ENCODE measurements at places on chromosomes 1 and 21.

DNA sequence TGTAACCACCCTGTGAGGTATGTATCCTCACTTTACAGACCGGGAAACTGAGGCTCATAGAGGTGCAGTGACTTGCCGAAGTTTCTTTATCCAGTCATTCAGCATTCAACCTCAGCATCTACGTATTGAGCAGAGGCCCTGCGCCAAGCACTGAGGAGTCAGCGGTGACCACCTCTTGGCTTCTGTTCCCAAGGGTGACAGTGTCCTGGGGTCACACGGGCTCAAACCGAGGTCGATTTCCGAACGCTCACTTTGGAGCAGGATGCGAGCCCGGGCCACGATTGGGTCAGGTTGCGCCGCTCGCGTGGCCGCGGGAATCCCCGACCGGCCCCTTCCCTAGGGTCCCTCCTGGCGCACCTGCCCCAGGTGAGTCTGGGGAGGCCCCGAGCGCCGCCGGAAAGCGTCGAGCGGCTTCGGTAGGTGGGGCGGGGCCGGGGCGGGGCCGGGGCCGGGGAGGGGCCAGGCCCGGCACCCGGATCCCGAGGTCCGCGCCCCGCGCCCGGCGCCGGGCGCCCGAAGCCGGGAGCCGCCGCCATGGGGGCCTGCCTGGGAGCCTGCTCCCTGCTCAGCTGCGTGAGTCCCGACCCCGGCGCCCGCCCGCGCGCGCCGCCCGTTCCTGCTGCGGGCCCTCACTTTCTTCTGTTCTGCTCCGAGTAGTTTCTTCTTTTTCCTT is at the start of gene SERINC2:
SERINC2 (plus strand) TSS at position 482 of the 673 bp plus-strand sequence; CDS start at position 535, 53 bp downstream.
- DNase-seq: peak; percentile 52

GRCh38 chr1:10671622-10672342 is 124.7 kb downstream of the CASZ1 start:
- DNase-seq: no peak

DNA sequence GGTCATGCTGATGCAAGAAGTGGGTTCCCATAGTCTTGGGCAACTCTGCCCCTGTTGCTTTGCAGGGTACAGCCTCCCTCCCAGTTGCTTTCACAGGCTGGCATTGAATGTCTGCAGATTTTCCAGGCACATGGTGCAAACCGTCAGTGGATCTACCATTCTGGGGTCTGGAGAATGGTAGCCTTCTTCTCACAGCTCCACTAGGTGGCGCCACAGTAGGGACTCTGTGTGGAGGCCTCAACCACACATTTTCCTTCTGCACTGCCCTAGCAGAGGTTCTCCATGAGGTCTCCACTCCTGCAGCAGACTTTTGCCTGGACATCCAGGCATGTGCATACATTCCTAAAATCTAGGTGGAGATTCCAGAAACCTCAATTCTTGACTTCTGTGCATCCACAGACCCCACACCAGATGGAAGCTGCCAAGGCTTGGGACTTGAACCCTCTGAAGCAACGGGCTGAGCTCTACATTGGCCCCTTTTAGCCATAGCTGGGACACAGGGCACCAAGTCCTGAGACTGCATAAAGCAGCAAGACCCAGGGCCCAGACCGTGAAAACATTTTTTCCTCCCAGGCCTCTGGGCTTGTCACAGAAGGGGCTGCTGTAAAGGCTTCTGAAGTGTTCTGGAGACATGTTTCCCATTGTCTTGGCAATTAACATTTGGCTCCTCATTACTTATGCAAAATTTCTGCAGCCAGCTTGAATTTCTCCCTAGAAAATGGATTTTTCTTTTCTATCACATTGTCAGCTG is 466.2 kb upstream of the PBX1 start:
- no peak for DNase-seq

DNA sequence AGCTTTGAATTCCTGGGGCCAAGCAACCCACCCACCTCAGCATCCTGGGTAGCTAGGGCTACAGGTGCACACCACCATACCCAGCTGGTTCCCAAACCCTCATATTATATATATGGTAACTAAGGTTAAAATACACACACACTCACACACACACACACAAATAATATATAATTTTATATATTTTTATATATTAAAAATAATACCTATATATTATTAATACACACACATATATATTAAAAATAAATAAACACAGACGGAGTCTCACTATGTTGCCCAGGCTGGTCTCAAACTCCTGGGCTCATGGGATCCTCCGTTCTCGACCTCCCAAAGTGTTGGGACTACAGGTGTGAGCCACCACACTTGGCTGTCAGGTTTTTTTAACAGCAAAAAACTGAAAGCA is 31.9 kb downstream of the SCAF4 start:
- DNase-seq: no peak

DNA sequence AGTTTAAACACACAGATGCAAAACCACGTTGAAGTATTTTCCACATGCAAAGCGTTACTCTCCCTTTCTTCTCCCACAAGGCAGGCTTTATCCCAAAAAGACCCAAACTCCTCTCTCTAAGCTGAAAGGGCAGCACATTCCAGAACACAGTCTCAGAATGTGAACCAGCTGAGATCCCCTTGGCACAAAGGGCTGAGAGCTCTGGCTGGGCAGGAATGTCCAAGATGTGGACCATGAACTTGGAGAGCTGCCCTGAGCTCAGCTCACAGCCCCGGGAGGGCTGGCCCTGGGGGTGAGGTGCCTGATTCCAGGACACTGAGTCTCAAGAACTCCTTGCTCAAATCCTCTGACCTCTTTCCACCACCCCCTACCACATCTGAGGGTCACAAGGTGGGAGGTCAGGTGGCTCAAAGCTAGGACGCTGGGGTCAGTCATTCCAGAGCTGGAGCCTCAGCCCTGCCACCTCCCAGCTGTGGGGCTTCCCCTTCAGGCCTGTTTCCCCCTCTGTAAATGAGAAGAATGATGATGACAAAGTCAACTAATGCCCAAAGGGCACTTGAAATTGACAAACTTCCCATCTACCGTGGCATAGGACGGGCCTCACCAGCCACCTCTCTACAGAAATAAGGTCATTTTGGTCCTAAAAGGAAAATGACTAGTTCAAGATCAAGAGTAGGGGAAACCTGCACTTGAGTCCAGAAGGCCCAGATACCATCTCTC is 11.5 kb downstream of the ALDH4A1 start:
- no peak for DNase-seq

DNA sequence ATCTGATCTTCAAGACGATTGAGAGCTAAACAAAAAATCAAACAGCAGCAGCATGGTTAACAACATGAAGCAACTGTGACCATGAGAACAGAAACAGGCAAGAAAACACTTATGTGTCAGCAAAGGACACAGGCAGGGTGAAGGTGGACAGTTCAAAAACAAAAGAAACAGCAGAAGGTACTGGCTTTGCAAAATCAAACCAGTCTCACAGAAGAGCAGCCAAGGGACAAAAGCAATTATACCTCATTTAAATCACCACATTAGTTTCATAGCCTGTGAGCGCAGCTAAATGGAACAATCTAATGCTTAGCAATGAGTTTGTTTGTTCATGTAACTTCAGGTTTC is 59.1 kb downstream of the CAPN2 start:
- DNase-seq: no peak

- DNase-seq: no peak
Observed at GRCh38 chr1:27135541-27136235, 19.2 kb downstream of the SLC9A1 start.

DNA sequence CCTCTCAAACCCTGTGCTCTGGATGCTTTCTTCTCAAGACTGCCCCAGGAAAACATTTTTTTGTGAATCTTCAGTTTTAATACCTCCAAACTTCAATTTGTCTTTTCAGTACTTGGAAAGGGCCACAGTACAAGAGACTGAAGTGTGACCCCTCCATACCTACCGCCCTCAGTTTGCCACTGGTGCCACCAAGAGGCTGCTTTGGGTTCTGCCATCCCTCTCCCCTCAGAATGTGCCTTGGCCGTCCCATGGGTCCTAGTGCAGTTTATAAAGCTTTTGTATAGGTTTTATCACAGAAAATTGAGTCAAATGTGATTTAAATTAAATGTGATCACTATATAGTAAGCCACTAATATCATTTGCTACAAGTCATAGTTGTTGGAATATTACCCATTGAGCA is 60.8 kb upstream of the PGD start:
- DNase-seq: peak; percentile 10

DNA sequence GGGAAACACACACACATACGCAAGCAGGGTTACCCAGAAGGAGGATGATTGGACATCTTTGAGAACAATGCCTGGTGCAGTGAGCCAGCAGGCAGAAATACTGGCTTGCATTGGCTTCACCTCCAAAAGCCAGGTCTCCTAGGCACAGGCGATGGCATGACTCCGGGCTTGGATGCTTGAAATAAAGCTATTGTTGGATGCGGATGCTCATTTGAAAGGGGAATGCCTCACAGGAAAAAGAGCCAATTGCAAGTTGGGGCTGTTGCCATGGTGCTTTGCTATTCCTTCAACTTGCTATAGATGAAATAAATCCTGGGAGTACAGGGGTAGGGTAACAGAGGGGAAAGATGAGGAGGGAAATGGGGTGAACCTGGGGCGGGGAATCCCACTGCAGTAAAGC is 180.7 kb upstream of the SGIP1 start:
- no peak for DNase-seq

DNA sequence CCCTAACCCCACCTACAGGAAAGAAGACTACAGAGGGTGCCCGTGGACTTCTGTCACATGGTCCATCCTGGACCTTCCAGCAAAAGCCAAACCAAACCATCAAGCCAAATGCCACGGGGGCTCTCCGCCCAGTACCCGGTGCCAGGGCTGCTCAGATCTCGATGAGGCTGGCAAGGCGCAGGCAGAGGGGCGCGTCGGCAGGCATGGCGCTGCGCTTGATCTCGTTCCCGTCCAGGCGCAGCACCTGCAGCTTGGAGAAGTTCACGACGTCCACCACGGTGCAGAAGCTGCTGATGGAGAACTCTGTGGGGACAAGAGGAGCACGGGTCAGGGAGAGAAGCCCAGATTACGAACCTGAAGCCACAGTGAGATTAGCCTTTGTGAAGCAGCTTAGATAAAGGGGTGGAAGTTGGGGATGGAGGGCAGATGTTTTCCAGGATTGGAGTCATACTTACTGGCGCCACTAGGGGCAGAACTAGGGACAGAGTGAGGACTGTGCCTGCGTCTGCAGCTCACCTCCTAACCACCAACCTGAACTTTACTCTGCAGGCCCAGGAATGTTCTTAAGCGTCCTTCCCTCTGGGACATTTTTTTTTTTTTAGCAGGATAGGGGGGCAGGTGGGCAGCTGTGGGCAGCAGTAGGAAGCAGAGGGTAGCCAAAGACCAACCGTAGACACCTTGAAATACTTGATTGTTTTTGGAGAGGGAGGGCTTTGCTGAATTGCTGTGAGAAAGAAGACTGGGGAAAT is 8.6 kb downstream of the FMOD start:
- peak; percentile 56 for DNase-seq

GRCh38 chr1:51953079-51953478 is 37.4 kb downstream of the RAB3B start:
- DNase-seq: peak; percentile 66

- DNase-seq: peak; percentile 38
Observed at GRCh38 chr1:62045574-62045973, 149.1 kb upstream of the L1TD1 start.

GRCh38 chr1:59511476-59512465 is 214.9 kb downstream of the FGGY start:
- DNase-seq: no peak

- no peak for DNase-seq
Observed at GRCh38 chr1:22635436-22635835, 992 bp upstream of the C1QA start.

GRCh38 chr1:202165267-202165941 is 5.0 kb upstream of the PTPN7 start:
- no peak for DNase-seq

- DNase-seq: no peak
Observed at GRCh38 chr1:14334336-14335176, 263.9 kb upstream of the KAZN start.

GRCh38 chr1:155598842-155599331 is 11.1 kb upstream of the MSTO1 start:
- no peak for DNase-seq

DNA sequence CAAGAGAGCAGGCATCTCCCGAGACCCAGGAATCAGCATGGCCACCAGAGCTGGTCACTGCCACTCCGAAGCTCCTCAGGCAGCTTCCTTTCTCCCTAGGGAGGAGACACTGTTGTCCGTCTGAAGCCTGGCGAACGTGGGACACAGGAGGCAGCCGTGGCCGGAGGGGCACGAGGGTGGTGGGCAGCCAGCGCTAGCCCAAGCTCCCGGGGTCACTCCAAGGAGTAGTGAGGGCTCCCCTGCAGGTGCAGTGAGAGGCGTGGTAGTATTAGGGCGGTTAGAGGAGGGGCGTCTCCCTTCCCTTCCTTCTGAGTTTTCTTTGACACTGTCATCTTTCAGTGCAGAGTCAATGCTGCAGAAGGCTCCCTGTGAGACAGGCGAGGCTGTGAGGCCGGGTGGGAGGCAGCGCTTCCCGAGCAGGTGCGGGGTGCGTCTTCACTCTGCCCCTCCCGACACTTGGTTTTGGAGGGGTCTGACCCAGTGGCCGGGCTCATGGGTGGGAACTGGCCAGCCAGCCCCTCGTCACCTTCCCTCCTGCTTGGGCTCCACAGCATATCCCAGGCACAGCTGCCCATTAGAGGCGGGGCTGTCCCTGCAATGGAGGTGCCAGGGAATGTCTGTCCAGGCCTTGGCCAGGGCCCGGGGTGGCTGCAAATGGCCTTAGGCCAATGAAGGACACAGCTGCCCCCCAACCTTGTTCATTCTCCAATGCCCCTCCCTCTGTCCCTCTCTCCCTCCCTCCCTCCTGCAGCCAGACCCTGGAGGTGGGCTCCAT is 171.6 kb upstream of the ARHGEF16 start:
- DNase-seq: no peak

DNA sequence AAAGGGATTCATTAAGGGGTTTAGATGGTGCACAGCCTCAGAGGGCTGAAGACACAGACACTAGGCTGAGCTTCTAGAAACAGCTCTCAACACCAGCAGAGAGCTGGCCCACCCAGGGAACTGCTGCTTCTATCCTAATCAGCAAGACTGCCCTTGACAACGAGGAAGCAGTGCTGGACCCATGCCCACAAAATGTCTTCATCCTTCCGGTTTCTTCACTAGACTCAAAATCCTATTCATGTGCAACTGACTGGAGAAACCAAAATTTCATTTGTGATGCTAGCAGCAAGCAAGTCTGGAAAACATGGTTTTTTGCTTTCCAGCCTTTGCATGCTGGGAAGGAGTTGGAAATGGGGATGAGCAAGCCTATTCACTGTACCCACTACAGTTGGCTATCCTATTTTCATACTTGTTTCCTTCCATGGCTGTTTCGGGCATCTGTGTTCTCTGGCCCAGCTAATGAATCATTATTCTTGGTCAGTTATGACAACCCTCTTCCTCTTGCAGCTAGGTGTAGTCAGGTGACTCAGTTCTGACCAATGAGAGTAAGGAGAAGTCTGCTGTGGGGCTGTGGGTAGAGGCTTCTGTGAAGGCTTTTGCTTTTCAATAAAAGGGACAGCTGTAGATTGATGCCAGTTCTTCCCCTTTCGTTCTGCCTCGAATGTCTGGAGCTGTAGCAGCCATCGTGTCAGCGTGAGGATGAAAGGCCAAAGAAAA is 14.6 kb upstream of the TMEM61 start:
- DNase-seq: no peak

DNA sequence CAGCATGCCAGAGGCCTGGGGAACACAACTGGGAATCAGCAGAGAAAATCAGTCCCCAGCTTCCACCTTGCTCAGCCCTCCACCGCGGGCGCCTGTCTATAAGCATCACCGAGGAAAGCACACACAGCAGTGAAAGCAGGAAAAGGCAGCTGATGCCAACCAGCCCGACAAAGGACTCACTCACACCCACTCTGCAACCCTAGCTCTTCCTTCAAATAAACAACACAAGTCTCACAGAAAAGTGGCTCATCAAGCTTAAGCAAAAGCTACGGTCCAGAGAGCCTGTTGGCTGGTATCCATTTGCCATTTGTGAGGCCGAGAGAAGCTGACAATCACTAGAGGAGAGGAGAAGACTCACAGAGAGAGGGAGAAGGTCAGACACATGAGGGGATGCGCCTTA is 27.1 kb downstream of the MRAP start:
- no peak for DNase-seq

All from NCI-H1105 treated with DMSO at 0.1 percent for 48 hours (cell line).